GOT3 (cell line): ENCODE measurements at places on chromosomes 1 and 21.

DNA sequence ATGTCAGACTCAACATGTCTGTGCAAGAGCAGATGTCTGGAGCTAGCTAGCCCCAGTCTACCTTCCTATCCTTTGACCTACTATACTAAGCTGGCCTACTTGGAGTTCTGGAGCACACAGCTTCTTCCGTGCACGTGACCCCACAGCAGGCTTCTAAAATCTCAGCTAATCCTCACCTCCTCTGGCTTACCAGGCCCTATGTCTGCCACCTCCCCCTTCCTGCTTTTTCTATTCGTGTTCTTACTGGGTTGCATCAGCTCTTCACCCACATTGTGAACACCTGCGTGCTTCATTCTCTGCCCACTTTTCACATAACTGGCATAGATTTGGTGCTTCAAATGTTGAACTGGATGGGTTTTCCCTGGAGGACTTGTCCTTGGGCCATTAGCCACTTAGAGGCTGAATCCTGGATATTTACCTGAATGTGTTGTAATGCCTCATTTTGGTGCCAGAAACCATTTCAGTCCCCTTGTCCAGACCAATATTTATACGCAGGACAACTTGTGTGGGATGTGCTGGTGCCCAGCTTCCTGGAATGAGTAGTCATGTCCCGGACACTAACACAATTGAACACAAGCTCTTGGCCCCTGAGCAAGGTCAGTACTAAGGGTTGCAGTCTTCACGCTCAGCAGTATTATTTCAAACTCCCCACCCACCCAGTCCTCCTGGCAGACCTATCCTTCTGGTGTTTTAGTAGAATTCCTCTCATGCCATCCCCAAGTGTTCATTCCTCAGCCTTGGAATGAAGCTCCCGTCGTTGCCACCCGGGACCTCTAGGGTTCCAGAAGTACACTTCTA, 24.0 kb downstream of the TENT5C start:
- no peak for DNase-seq

DNA sequence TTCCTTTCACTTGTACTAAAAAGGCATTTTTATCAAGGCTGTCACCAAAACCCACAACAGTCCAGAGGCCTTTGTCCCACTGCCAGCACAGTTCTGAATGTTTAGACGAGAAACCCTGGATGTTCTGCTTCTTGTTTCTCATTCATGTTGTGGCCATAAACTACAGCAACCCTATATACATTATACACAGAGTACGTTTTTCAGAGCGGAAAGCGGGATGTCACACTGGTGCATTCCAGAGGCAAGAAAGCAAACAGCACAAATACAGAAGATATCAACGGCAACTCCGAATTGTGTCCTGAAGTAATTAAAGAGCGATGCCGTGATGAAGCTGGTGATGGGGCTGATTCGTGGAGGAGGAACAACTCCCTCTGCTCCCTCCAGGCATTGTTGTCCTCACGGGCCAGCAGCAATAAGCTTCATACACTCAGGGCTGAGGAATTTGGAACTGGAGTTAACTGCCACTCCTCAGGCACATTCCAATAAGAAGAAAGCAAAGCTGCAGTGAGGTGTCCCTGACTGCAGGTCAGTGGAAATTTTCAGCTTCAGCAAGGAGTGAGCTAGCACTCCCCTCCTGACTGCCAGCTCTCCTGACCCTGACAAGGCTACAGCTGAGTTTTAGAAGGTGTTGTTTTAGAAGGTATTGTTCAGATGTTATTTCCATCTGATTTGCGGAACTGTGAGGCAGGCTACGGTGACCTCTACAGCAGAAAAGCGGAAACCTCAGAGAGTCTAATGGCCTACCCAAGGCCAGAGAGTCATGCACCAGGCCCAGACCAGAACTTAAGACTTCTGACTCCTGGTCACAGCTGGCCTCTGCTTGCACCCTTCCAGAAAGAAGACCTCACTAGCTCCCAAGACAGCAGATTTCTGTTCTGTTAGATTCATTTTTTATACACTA, 149.0 kb downstream of the TGFBR3 start:
- DNase-seq, result no peak

DNA sequence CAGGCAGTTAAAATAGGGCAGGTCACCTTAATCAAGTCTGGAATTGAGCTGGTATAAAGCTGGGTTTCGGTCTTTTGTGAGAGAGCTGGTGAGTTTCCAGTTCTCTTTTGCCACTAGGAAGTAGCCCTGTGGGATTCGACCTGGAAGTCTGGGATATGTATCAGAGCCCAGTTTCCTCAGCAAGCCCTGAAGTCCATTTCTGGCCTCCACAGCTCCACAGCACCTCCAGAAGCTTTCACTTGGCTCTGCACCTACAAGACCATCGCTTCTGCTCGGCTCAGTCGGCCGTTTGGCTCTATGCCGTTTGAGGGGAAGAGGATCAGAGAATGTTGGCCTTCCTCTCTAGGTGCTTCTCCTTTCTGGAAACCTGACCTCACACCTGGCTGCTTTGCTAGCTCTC, 148.0 kb downstream of the GALNT2 start:
- DNase-seq, result no peak

- DNase-seq, result no peak
These were observed 2.0 kb downstream of the AGO3 start for GRCh38 chr1:35932941-35933340.

- DNase-seq, result peak; percentile 16
These were observed 60.5 kb upstream of the CR2 start for GRCh38 chr1:207393610-207394009.

DNA sequence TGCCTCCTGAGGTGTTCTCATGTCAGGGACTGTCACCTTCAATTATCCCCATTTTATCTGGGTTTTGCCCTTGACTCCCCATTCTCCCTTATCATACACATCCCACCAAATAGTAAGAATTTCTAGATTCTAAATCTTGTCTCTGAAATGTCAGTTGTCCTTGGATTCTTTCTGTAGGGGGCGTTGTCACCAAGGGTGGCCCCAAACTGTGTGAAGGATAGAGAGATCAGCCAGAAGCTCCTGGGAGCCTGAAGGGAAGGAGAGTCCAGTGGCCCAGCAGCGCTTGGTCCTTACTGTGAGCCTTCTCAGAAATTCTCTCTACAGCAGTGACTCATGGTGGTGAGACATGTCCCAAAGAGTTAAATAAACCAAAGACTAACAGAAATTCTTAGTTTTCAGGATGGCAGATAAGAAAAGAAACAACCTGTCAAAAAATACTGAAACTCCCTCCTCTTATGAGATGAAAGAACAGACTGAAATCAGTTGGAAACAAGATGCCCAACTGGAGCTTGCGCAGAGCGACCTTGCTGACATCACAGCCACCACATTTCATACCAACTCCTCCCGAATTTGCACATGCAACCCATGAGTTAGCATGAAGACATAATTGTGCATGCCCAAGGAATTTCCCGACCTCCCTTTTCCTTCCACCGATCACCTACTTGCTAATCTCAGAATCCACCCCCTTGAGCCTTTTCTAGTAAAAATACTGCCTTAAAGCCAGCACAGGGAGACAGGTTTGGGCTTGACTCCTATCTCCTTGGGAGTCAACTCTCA, 109.8 kb downstream of the ELAVL4 start:
- DNase-seq, result no peak

GRCh38 chr1:225617479-225617878, 35.4 kb downstream of the ENAH start:
- DNase-seq, result no peak

DNA sequence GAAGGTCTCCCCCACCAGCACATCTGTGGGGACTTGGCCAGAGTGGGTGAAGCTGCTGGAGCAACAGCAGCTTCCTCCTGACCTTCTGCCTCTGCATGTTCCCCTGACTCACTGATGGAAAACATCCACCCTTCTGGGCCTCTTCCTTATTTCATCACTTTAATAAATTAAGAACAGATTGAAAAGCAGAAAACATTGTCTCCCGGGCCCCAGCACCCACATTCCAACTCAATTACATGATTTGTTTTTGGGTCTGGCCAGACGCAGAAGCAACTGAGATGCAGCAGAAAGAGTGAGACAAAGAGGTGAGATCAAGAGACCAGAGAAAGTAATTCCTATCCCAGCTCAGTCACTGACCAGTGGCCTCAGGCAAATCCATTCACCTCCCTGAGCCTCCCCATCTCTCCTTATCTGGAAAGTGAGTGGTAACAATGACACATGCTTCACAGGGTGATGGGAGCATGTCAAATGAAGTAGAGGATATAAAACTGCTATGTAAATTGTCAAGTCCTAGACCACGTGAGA, 157.1 kb downstream of the ELAVL4 start:
- DNase-seq, result no peak

DNA sequence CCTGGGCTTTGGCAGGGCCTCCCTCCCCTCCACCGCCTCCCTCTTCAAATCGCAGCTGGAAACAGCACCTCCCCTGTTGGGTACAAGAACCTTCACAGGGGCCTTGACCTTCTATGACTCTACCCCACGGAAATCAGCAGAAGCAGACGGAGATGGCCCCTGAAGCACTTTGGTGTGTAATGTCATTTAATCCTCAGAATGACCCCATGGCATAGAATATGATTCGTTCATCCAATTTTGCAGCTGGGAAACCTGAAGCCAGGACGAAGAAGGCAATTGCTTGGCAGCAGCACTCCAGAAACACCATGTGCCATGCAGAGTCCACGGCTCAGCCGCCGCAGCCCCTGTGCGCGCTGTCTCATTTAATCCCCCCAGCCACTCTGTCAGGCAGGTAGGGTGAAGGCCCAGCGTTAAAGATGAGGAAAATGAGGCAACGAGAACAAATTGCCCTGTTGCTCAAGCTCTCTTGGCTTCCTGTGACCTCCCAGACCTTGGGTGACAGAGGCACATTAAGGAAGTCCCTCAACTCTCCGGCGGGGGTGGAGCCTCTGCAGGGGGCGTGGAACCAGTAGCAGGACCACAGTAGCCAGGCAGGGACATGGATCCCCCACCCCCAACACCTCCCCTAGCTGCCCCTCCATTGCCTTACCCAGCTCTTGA, 25.8 kb upstream of the LAPTM5 start:
- DNase-seq, result no peak

GRCh38 chr1:23554481-23555269, 4.6 kb downstream of the ID3 start:
- DNase-seq, result peak; percentile 38

DNA sequence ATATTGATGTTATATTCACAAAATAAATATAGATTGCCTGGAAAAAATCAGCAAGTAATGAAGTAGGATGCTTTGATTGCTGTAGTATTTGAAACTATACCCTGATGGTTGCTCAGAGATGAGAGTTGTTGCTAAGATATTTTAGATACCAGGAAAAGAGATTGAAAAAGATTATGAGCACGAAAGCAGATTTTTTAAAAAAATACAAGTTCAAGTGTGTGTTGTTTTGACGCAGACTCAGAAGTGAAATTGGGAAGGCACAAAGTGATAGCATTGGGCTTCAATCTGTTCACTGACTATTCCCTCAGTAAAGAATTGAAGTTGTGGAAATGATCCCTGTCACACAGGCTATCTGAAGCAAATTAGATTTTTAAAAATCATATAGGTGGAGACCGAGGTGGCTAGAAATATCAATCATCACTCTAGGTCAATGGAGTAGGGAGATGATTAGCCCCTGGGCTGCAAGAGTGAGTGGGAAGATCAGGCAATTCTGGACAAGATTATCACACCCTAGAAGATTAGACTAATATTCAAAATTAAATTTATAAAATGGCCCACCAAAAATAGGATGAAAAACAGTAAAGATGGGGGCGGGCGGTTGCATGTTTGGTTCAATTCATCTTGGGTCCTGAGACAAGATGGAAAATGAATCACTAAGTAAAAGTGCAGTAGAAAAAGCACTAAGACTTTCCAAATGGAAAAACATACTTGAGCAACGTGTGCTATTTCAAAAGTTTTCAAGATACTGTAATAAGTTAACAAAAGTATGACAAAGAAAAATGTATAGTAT, 41.5 kb upstream of the LRRC8D start:
- DNase-seq, result no peak

DNA sequence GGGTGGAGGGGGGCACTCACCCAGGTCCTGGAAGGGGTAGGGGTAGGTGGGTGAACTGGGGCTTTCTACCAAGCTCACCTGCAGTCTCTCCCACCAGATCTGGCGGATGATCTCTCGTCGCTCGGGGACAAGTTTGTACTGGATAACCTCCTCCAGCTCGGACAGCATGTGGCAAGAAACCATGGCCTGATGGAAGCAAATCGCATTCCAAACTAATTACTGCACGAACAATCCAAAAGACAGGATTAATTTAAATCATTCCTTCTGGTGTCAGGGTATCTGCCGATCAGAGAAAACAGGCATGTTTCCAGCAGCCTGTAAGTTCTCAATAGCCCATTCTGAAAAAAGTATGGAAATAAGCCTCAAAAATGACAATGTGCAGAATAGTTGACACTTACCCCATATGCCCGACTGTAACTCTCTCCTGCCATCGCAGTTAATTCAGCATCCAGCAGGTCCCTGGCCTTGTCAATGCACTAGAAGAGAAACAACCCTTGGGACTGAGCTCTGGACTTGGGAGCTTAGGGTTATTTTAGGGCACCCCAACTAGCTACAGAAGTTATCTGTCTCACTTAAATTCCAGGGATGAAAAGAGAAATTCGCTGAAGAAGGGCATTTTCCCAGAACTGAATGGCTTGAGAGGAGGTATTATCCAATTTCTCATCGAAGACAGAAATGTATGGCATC, 44.4 kb upstream of the ANGPTL7 start:
- no peak for DNase-seq

DNA sequence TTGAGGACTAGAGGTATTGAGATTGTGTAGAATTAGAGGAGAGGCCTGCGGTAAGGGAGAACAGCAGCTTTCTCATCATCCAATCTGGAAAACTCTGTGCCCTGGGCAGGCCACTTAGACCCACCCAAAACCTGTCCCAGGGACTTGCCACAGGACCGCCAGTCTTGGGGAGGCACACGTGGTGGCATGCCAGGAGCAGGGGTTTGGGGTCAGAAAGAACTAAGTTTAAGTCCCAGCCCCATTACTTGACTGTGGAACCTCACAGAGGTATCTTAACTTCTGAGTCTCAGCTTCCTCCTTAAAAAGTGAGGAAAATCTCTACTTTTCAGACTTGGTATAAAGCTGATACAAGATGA, 356.6 kb downstream of the HHAT start:
- no peak for DNase-seq

DNA sequence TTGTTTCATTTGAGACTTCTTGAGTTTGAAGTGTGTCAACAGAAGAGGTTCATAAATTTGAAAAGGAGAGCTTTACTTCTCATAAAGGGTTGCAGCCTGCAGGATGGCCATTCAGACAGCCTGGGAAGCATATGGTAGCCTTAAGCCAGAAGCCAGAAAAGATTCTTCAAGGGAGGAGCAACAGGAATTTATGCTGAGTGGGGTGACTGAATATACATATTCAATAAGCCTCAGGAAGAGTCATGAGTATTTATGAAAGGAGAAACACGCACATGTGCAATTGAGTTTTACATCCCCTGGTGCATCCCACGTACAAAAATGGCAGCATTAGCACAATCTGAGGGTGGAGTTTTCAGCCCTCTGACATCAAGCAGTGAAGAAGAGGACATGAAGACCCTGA, 290.2 kb downstream of the KCTD3 start:
- no peak for DNase-seq

GRCh38 chr1:13832536-13832935, 132.5 kb downstream of the PRDM2 start:
- DNase-seq, result no peak

DNA sequence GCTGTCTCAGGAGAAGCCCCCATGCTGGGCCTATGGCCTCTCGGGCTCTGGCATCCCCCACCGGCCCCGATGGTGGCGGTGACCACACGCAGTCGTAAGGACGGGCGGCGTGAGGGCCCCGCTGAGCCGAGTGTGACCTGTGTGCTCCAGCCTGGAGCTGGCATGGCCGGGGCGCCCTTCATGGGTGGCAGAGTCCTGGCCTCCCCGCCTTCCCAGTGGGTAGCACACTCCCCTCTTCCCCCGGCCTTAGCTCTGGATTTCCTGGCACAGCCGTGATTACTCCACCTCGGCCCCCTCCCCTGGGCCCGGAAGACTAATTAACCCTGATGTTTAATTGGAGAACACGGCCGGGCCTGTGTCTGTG, 44.6 kb downstream of the SLX9 start:
- DNase-seq, result no peak
